ENCODE measurements at places on chromosomes 2 and 18.

DNA sequence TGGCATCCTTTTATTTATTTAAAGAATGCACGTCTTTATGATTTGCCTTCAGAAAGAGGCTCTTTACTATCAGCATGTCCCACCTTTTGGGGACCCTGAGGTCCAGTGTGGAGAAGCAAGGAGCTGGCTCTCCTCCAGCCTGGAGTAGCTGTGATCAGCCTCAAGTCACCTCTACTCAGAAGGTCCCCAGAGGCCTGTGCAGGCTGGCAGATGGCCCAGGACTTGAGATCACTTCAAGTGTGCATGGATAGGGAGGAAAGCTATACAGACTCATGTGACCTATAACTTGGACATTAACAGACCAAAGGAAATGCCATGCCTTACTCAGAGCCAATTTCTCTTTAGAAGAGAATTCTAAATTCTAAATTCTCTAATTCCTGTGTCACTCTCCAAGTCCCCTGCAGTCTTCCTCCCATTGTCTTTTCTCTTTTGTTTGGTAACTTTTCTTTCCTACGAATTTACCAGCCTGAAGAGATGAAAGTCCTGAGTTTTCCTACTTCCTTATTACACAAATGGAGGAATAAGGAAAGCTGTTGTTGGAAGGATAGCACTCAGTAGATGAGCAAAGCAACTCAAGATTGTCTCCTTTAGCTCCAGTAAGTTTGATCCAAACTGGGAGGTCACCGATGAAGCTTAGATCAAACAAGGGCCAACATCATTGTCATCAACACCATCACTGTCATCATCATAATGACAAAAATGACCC, 163.9 kb downstream of the GFPT1 start:
- no peak for DNase-seq

DNA sequence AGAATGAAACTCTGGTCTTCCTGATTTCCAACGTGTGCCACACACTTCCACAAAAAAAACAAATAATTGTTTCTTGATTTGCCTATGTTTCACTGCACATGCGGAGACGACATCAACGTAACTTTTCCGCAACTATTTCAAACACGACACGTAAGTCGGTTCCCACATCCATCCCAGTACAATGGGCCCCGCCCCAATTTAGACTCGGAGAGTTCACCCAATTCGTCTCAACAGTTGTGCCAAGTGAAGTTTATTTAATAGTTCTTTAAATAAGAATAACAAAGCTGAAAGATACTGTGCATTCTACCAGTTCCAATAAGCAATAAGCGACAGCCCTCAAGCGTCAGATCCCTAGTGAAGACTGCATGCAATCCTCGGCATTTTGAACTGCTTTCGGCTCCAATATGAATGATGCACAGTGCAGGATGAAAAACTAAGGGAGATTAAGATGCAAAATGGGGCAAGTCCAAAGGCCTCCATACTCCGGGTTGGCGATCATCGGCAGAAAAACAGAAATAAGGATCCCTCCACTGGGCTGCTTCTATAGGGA, 664 bp downstream of the CCT4 start:
- DNase-seq, result no peak

DNA sequence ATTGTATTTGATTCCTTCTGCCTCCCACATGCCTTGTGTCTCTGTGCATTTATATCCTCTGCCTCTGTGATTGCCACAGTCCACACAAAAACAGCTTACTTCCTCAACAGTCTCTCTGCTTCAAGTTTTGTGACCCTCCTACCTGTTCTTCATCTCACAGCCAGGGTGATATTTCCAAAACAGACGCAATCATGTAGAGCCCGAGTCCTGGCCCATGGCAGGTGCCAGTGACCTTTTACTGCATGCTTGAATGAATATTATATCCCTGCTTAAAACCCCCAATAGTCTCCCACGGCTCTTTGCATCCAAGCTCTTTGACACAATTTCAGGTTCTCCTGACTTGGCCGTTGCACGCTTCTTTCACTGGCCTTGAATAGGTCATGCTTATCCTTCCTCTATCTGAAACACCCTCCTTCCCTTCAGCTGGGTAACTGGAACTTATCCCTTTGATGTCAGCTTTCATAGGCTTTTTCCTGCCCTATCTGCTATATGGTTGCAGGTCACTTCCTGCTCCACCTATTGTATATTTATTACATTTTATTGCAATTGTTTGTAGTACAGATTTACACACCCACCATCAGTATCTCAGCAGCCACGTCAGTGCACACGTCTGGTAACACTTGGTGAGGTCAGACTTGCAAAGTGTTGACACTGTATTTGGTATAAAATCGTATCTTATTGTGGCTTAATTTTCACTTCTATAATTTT, 29.7 kb upstream of the IL1B start:
- no peak for DNase-seq

GRCh38 chr18:74194691-74195090, 46.4 kb downstream of the TIMM21 start:
- no peak for DNase-seq

DNA sequence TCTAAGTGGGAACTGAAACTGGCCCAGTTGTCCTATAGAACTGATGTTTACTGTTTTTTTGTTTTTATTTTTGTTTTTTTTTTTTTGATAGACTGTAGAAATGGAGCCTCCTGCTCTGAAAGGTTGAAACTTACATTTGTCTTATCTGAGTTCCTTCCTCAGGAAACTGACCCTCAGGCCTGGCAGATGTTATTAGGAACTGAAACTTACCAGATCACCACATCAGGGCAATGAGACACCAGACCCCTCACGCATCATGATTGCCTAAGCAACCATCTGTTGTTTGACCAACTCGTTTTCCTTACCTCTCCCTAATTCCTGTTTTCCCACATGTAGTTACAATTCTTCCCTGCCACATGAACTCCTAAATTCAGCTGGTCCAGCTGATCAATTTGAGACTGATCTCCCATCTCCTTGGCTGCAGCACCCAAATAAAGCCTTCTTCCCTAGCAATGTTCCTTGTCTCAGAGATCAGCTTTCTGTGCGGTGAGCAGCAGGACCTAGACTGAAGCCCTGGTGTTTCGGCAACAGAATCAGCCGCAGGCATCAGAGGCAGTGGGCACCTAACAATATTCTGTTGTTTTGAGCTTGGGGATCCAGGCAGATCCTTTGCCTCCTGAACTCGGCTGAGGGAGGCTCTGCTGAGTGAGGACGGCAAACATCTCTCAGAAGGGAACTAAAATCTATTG, 96.8 kb downstream of the MSH2 start:
- DNase-seq, result no peak

- no peak for DNase-seq
Measured at GRCh38 chr2:233063269-233063975, 3.3 kb downstream of the INPP5D start.

DNA sequence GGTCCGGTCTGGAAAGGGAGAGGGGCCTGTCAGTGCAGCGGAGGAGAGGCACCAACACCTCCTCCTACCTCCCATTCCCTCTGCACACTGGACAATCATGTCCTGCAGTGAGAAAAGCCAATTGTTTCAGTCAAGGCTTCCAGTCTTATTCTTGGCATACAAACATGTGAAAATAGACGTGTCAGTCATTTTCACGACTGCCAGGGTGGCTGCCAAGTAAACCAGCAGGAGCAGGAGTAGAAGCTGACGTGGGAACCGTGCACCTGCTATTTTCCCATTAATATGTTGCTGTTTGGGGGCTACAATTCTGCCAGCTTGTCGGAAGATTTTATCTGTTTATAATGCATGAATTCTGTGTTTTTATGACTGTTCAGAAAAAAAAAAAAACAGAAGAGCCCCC, 202.3 kb downstream of the SPP2 start:
- DNase-seq, result no peak

GRCh38 chr2:162828545-162828944, 10.0 kb downstream of the KCNH7 start:
- DNase-seq, result no peak

- no peak for DNase-seq
Measured at GRCh38 chr2:233061591-233062450, 1.7 kb downstream of the INPP5D start.

GRCh38 chr18:21833604-21834298, 93.2 kb downstream of the MIB1 start:
- DNase-seq, result no peak

GRCh38 chr18:12990123-12990475, 1.1 kb upstream of the CEP192 start:
- DNase-seq, result no peak

DNA sequence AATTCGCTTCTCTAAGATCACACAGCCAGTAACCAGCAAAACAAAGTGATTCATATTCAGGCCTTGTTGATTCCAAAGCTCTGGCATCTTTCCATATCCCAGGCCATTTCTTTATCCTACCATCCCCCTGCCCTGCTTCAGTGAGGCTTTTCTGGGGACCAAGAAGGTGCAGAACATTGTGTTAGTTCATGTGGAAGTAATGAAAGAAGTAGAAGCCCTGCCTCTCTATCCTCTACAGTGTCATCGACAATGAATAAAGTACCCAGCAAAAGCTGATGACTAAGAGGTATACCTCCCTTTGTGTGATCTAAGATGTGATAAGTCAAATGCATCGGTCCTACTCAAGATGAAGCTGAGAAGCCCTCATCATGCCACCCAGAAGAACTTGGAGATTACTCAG, 383.2 kb downstream of the BCL11A start:
- DNase-seq, result no peak

GRCh38 chr2:71006955-71007799, 12.5 kb upstream of the TEX261 start:
- no peak for DNase-seq

- DNase-seq, result no peak
Measured at GRCh38 chr18:68299906-68300305, 415.0 kb downstream of the TMX3 start.

GRCh38 chr2:147331790-147332419, 512.9 kb upstream of the ACVR2A start:
- no peak for DNase-seq

DNA sequence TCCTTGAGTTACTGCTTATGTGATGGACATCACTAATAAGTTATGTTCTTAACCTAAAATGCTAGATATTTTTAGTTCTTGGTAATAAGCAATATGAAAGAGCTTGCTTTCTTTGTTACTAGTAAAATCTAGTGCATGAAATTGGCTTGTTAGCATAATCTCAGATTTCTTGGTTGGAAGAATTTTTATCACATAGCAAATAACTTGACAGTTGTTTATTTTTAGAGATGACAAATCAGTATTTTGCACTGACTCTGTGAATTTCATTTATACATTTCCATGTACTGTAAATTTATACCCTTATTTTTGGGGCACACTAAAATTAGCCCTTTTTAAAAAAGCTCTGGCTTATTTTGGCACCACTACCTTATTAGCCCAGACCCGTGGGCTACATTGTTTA, 45.6 kb downstream of the LCLAT1 start:
- DNase-seq, result no peak

- DNase-seq, result no peak
Measured at GRCh38 chr2:203690117-203690431, 16.4 kb upstream of the CD28 start.
